Stimulated activated CD8-positive, alpha-beta memory T cell treated with anti-CD3 and anti-CD28 coated beads, Interleukin-15, amount 100 ng/mL, for 1 hour (primary cell): ENCODE measurements at places on chromosomes 2 and 18.

GRCh38 chr2:161166538-161167409 is 6.5 kb downstream of the TANK start:
- no peak for DNase-seq

GRCh38 chr2:120517751-120518469 is 172.0 kb downstream of the INHBB start:
- no peak for DNase-seq

- DNase-seq: no peak
Measured at GRCh38 chr2:171670655-171671054, 16.6 kb upstream of the DYNC1I2 start.

DNA sequence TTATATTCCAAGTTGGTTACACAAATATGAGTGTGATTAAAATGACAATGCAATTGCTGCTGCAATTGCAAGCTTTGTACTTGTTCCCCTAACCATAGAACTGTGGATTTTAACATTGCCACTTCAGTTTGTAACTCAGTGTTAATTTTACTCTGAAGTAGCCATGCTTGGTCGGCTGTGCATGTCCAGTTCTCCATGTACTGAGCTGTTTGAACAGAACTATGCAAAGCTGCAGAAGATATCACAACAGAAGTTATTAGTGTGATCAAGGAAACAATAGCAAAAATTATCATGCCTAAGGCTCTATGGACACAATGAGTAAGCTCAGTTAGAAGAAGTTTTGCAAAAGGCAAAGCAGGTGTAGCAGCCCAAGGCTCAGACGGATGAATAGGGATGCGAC is 45.3 kb downstream of the CXCR4 start:
- no peak for DNase-seq

DNA sequence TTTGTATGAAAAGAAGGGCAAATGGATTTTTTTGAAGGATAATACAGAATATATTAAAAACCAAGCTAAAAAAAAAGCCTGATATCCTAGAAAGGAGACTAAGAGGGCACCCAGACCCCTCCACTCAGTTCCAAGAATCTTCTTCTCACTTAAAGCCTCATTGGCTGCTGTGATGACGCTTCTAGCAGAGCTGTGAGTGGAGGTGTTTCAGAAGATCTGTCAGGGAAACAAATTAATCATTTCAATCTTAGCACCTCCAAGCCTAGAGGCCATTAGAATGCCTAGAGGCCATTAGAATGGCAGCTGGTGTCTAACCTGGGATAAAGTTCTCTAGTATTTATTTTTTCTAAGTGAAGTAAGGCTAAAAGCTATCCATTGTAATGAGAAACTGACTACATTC is 164.2 kb upstream of the TMEM200C start:
- DNase-seq: no peak

GRCh38 chr18:62771494-62772270 is 56.3 kb downstream of the PHLPP1 start:
- no peak for DNase-seq

GRCh38 chr2:55899881-55900280 is 23.7 kb downstream of the EFEMP1 start:
- DNase-seq: no peak

DNA sequence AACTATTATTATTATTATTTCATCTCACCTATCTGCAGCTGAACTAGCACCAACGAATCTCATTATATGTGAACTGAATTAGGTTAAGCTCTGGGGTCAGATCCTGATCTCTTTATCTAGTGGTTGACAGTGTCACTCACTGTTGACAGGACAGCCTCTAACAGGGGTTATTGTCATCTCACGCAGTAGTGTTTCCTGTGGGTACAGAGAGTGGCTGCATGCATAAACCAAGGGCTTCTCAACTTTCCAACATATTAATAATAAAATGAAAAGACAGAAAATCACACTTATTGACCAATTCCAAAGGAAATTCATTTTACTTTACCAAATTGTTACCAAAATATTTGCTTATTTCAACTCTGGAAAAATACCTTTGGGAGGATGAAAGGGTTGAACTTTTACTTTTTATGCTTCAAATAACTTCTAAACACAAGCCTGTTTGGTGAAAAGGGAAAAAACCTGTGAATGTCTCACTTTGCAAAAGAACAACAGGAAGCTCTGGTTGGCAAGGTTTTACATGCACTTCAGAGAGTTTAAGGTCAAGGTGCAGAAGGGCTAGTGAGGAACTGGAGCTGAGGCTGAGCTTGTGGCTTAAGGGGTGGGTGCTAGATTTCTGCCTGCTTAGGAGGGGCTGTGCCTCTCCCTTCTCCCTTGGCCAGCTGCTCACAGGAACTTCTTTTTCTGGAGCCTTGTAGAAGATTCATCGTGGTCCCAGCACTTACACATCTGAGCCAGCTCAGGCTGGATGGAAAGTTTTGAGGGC is 72.6 kb downstream of the CTAGE1 start:
- no peak for DNase-seq

- no peak for DNase-seq
Measured at GRCh38 chr2:3587432-3587831, 7.5 kb upstream of the COLEC11 start.

DNA sequence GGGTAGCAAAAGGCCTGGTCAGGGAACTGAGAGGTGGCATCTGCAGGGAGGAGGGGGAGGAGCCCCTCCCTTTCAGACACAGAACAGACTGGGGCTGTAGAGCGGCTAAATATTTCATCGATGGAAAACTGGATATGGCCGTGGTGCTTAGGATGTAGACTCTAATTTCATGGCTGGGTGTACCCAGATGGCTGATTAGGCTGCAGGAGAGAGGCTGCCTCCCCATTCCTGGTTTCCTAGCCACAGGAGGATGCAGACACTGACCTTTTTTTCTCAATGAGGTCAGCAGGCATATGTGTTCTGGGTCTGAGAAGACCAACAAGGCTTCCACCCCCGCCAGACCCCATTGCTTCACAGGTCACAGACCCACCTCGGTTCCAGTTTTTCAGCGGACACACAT is 79.3 kb upstream of the STPG4 start:
- no peak for DNase-seq

DNA sequence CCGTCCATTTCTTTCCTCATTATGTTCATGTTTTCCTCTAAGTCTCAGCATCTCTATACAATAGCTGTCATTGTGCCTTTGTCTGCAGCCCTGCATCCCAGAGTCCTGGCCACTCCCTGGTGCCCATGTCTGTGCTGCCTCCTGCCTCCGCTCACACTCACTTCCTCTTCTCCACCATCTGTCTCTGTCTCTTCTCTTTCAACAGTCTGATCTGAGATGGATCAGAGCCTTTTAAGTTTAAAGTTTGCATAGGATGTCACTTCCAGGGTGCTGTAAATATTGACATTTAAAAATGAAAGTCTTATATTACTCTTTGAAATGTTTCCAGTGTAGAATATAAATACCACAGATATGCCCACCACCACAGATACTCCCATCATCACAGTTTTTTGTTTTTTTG is 42.7 kb downstream of the UBE2F start:
- no peak for DNase-seq

- DNase-seq: no peak
Measured at GRCh38 chr18:26322890-26323653, 96.8 kb downstream of the TAF4B start.

- DNase-seq: no peak
Measured at GRCh38 chr2:31318361-31319336, 84.7 kb downstream of the EHD3 start.

- DNase-seq: no peak
Measured at GRCh38 chr2:205366336-205367060, 315.8 kb upstream of the NRP2 start.

- no peak for DNase-seq
Measured at GRCh38 chr2:163558251-163559021, 177.4 kb downstream of the FIGN start.

DNA sequence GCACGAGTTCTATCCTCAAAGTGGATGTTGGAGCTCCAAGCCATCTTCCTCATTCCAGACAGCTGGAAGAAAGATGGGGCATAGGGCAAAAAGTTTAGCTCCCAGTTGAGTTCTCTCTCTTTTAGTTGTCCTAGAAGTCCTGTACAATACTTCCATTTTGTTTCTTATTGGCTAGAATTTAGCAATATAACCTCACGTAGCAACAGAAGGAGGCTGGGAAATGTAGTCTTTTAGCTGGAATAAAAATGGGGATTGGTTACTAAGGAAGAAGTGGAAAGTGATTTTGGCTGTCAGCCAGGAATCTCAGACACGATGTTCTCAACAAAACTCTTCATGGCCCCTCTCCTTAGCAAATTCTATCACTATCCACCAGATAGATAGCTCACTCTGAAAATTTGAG is 79.9 kb downstream of the PLCL1 start:
- no peak for DNase-seq

DNA sequence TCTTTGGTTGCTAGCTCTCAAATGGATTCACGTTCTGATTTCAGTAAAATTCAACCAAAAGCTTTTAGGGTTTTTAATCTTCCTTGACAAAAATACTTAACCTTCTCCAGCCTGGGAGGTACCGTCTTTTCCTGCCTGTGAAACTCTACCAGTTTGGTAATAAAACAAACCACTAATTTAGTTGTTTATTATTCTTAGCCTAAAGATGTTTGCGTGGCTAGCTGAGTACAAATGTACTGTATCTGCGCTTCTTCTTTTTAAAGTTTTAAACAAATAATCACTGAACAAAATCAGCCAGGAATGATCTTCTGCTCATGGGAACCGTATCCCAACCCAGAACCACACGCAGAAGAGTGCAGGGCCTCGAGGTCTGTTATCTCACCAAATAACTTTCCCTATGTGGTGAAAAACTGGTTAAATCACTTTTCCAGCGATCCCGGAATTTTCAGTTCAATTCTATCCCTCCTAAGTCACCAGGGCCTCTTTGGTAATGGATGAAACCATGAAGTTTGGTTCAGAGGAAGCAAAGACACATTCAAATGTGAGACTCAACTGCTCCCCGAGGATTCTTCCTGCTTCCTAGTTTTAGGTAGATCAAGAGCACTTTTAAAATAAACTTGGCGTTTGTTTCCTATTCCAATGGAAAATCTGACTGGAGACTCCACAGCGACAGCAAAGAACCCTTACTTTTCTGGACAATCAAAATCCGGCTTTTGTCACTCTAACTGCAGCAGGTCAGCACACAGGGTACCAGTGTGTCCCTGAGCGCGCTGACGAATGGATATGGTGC is 36.1 kb downstream of the BCL2 start:
- no peak for DNase-seq

DNA sequence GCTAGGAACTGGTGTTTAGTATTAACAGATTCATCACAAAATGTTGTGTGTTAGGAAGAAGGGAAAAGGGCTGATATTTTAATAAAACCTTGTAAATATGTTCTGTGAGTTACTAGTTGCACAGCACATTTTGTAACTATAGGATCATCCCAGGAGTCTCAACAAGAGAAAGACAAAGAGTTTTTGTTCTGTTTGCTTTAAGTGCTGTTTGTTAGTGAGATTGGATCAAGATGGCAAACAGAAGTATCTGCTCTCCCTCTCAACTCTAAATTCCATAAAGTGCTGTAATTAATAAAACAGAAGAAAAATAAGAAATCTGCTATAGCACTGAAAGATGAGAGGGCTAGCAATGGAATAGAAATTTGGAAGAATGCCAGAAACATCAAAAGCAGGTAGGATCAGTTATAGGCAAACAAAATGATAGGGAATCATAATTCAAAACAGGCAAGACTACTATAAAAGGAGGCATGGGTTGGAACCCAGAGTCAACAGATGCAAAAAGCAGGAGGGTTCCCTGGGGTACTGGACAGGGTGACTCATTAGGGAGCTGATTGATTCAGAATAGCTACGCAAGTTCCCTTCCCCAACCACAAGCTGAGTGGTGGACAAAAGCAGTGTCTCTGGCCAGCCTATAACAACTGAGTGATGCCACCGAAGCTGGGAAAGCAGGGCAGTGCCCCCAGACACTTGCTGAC is 75.8 kb downstream of the DYNC1I2 start:
- no peak for DNase-seq

- no peak for DNase-seq
Measured at GRCh38 chr2:171271971-171272436, 111.3 kb upstream of the TLK1 start.

DNA sequence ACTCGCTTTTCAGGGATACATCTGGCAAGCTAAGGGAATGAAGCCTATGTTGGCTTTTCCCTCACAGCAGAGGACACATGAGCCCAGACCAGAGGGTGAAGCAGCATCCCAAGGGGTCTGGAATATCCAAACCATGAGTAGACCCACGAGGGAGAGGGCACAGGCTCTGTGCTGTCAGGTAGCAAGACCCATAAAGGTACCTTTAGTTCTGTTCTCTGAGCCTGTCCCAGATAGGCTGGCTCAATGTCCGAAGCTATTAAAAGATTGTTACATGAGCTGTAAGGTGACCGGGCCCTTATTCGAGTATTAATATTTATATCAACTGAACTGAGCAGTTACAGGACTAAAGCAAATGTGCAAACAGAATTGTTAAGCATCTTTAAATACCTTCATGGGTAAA is 52.2 kb downstream of the TPGS2 start:
- no peak for DNase-seq

GRCh38 chr2:44100351-44100750 is 68.3 kb upstream of the PPM1B start:
- no peak for DNase-seq

DNA sequence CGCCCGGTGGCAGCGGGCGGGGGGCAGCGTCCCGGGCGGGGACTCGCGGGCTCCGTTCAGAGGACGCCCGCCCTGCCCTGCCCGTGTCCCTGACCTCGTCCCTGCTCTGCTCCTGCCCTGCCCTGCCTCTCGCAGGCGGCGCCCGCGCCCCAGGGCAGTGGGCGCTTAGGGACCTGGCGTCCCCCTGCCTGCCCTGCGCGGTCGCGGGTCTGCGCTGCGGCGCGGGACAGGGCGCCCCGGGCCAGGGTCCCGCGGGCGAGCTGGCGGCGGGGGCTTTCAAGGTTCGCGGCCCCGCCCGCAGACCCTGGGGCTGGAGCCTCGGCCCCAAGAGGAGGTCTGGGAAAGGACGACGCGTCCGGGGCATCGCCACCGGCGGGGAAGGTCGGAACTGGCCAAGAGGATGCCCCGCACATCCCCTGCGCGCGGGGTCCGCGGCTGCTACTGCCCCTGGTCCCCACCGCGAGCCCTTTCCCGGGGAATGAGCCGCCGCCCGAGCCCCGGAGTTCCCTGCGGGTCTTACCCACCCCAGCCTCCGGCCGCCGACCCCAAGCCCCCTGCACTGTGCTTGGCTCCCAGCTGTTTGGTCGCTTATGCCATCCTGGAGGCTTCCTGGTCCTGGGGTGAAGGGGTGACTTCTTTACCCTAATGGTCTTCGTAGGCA is 679 bp downstream of the RNF144A start:
- no peak for DNase-seq

DNA sequence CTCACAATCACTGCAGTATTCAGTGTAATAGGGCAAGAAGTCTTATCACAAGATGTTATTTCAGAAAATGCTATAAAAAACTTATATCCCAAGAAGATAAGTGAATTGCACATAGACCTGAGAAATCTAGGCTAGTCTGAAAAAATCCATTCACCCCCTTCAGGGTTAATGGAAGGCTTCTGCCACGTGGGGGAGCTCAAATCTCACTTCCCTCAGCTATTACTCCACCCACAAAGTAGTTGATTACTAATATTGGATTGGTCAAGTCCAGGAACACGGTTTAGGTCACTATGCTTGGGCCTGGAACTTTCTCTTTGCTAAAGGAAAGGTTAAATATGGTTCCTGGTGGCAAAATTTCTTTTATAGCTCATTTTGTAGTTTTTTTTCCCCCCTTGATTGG is 51.2 kb upstream of the ADAM23 start:
- no peak for DNase-seq
